ENCODE measurements at places on chromosomes 5 and 9. TPM values are rescaled to one million over a fixed set of nuclear protein-coding genes. Genes with fewer than 3 reads are reported as not detected.

The DNAJB5 gene
- total RNA-seq: 1.8 TPM

GRCh38 chr9:121721058-121721350 is 69.6 kb downstream of the DAB2IP start:
- no peak overlapping the region for H3K27ac ChIP-seq
- no peaks in the 10 kb centered on the region for H3K36me3 ChIP-seq
- H3K27me3 ChIP-seq: peaks cover 58% of the 10 kb centered on the region
- no peak for DNase-seq
- no peak overlapping the region for H3K4me3 ChIP-seq

GRCh38 chr5:79774855-79775237 is 85.2 kb downstream of the CMYA5 start:
- DNase-seq: no peak
- H3K27ac ChIP-seq: no peak overlapping the region
- H3K4me1 ChIP-seq: peaks cover 2% of the 10 kb centered on the region
- peaks cover 25% of the 10 kb centered on the region for H3K27me3 ChIP-seq
- no peak overlapping the region for H3K4me3 ChIP-seq
- H3K36me3 ChIP-seq: no peaks in the 10 kb centered on the region

GRCh38 chr5:80370390-80370789 is 37.5 kb upstream of the ZFYVE16 start:
- no peak overlapping the region for H3K4me3 ChIP-seq
- H3K27me3 ChIP-seq: peaks cover 27% of the 10 kb centered on the region
- peaks cover 2% of the 10 kb centered on the region for H3K36me3 ChIP-seq
- H3K4me1 ChIP-seq: no peaks in the 10 kb centered on the region
- no peak for DNase-seq

- H3K4me3 ChIP-seq: no peak overlapping the region
- H3K4me1 ChIP-seq: peaks cover 13% of the 10 kb centered on the region
- no peak for DNase-seq
- no peak overlapping the region for H3K27ac ChIP-seq
Observed at GRCh38 chr9:125446561-125447094, 185.0 kb downstream of the GAPVD1 start.

Measured in T-helper 17 cell (primary cell).